ENCODE measurements at places on chromosomes 13 and 19.

GRCh38 chr19:41325947-41326706 is 16.2 kb downstream of the CCDC97 start:
- peaks cover 66% of the 10 kb centered on the region for H3K4me1 ChIP-seq
- H3K27me3 ChIP-seq: no peaks in the 10 kb centered on the region
- peaks cover 16% of the 10 kb centered on the region for H3K36me3 ChIP-seq
- peak overlapping the region; percentile 37 for H3K4me3 ChIP-seq

DNA sequence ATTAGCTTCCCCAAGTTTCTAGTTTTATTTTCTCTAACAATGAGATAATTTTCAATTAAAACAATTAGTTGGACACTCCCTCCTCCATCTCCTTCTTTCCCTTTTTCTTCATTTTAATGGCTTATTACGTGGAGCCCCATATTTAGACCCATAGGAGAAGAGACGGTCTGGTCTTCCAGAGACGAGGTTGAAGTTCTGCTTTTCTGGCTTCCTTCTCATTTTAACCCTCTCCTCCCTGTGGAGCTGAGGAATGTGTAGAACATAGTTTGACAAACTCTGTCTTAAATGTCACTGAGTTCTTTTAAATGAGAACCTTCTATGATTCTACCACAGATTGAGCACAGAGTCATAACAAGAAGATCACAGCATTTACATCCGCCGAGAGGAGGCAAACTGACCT is 86.8 kb downstream of the EDNRB start:
- H3K4me1 ChIP-seq: no peaks in the 10 kb centered on the region
- no peak overlapping the region for H3K4me3 ChIP-seq
- peak overlapping the region; percentile 25 for H3K27ac ChIP-seq
- H3K27me3 ChIP-seq: no peaks in the 10 kb centered on the region
- DNase-seq: no peak

DNA sequence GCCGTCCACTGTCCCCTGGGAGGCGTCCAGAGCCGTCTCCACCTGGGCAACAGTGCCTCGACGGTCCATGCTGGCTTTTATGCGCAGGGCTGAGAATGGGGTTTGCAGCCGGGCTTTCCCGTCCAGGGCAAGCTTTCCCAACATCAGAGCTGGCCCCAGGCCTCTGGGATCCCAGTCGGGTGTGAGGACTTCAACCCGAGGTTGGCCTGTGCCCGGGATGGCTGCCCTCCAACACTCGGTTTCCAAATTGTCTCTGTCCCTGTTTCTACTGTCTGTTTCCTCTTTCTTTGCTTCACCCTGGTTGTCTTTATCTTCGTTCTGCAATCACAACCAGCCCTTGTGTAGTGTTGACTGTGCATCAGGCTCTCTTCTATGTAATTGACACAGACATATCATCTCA is at the start of gene IFNL4:
Gene IFNL4 (minus strand): TSS at position 51 of the 400 bp plus-strand sequence.
- no peaks in the 10 kb centered on the region for H3K4me1 ChIP-seq
- H3K27ac ChIP-seq: no peak within 1 kb of the TSS
- H3K36me3 ChIP-seq: no peaks in the 10 kb centered on the region
- DNase-seq: no peak
- H3K27me3 ChIP-seq: peaks cover 28% of the 10 kb centered on the region

GRCh38 chr13:49998714-49999624 is 2.1 kb downstream of the TRIM13 start:
- H3K27me3 ChIP-seq: no peaks in the 10 kb centered on the region
- H3K4me3 ChIP-seq: no peak overlapping the region
- no peak overlapping the region for H3K27ac ChIP-seq
- no peak for DNase-seq
- peaks cover 18% of the 10 kb centered on the region for H3K36me3 ChIP-seq
- peaks cover 50% of the 10 kb centered on the region for H3K4me1 ChIP-seq

DNA sequence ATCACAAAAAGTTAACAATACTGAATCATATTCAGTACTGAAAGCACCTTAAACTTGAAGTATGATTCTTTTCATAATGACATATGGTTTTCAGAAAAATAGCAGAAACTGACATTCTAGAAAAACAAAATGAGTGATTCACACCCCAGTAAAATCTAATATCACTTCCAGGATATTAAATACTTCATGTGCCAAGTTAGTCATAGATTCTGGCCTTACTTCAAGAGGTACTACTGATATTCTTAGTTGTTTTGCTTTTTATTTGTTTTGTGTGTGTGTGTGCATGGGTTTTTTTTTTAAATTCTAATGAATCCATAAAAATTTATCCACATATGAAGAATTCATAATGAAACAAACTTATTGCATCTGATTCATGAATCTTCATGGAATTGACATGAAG is 207.9 kb upstream of the UFM1 start:
- no peaks in the 10 kb centered on the region for H3K27me3 ChIP-seq
- no peak overlapping the region for H3K4me3 ChIP-seq
- no peak overlapping the region for H3K27ac ChIP-seq
- H3K4me1 ChIP-seq: no peaks in the 10 kb centered on the region
- no peak for DNase-seq

DNA sequence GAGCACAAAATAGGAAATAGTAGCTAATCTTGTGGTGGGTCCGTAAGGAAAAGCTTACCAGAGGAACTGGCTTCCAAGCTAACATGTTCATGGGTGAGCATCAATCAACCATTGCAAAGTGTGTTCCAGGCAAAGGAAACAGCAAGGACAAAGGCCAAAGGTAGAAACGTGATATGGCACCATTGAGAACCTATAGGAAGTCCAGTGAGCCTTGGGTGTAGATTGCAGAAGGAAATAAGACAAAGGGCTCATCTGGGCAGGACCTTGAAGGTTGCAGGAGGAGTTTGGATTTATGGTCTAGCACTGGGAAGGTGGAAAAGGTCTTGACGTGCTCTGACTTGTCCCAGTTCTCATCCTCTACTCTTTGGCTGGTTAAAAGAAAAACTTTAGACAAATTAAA is 22.3 kb downstream of the CYP2B6 start:
- H3K36me3 ChIP-seq: no peaks in the 10 kb centered on the region
- H3K27ac ChIP-seq: no peak overlapping the region
